ENCODE measurements at places on chromosomes 11 and 22. TPM values are rescaled to one million over a fixed set of nuclear protein-coding genes. Genes with fewer than 3 reads are reported as not detected.

DNA sequence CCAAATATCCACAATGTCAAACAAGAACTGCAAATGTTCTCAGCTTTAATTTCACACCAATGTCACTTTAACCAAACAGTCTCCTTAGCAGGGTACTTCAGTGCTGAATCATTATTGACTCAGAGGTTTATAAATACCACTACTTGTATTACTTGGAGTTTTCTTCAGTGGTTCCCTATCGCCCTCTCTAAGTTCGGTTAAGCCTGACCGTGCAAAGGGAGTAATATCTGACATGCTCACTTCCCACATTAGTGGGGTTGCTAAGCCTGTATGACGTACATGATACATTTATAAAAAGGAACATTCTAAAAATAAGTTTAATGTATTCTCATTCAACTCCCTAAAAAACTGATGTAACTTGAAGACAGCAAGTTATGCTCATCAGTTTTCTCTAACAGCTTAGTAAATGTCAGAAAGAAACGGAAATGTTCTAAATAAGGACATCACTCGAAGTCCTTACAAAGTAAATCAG is 93.1 kb upstream of the ZC3H12C start:
- no peak for DNase-seq

GRCh38 chr11:75571625-75572024 is 9.6 kb downstream of the SERPINH1 start:
- DNase-seq, result no peak

DNA sequence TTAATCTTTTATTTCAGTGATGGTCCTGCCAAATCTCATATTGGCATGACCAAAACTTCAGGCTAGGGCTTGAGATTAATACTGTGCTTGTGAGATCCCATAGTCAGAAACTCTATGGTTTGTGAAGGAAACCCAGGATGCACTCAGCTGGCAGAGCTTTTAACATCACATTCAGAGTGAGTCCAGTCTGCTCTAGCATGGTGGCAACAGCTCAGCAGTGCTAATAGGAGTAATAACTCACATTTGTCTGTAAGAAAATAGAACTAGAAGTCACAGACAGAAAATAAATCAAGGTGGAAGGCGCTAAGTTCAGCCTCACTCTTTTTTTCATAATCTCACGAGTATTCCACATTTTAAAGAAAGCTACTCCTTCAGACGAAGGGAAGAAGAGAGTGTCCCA is 549.3 kb upstream of the TENM4 start:
- DNase-seq, result no peak

- DNase-seq, result peak; percentile 67
These were observed 176.1 kb downstream of the IGLL1 start for GRCh38 chr22:23403720-23404688.

DNA sequence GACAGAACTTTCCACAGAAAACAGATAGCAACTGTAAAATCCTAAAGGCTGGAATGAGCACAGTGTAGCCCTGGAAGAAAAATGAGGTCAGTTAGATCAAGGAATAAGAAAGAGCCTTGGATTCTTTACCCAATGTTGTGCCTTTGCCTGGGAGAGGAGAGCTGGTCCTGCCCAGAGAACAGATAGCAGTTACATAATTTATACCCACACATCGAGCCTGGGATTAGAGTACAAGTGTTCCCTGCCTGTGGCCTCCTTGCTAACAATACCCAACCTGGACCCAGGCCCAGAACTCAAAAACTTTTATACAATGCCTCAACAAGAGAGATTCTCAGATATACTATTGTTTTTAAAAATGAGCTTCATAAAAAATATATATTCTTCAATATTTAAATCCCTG is 1998.4 kb downstream of the LRRC4C start:
- no peak for DNase-seq

GRCh38 chr22:19291580-19292457 is at the start of gene CLTCL1:
Gene CLTCL1, minus strand, starts transcription at chr22:19291719. Its CDS starts 78 bp downstream, at chr22:19291641.
- peak; percentile 92 for DNase-seq

DNA sequence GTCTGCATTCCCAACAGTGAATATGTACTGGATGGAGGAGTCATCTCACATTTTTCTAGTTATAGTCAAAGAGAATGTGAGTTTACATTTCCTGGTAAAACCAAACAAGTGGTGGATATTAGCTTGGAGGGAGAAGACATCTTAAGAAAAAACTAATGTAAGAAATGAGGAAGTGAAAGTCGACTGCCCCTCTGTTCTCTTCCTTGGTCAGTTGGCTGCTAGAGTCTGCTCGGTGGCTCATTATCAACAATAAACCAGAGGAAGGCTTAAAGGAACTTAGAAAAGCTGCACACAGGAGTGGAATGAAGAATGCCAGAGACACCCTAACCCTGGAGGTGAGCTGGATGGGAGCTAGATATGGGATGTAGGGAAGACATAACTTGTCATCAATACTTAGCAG is 5.8 kb downstream of the SLC22A9 start:
- no peak for DNase-seq

DNA sequence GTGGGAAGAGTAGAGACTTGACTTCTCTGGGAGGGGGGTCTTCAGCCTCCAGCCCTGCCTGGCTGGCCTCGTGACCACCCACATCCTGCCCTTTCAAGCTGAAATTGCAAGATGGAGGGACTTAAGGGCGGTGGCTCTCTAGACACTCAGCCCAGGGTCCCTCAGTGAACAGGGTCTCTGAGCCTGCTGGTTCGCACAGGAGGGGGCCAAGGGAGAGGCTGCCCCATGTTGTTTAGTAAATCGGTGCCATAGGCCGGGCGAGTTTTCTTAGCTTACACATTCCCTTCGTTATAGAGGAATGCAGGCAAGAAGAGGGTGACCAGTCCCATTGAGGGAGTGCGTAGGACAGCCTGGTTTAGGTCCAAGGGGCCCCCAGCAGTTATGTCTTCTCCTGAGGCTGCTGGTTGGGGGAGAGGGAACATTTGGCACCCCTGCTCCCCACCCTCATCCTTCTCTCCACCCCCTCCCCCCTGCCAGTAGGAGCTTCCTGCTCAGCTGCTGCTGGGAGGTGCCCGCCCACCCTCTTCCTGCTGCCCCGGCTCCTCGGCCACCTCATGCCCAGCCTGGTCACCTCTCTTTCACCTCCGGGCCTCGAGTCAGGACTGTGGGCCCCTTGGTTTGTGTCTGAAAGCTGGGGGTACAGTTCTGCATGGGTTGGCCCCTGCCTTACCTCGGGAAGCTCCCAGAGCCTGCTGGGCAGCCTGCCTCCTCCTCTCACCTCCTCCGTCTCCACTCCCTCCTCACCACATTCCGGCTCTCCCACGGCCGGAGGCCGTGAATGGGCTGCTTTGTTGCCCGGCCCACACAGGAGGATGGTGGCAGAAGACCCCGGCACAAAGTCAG is 3.9 kb downstream of the FRMD8 start:
- no peak for DNase-seq

DNA sequence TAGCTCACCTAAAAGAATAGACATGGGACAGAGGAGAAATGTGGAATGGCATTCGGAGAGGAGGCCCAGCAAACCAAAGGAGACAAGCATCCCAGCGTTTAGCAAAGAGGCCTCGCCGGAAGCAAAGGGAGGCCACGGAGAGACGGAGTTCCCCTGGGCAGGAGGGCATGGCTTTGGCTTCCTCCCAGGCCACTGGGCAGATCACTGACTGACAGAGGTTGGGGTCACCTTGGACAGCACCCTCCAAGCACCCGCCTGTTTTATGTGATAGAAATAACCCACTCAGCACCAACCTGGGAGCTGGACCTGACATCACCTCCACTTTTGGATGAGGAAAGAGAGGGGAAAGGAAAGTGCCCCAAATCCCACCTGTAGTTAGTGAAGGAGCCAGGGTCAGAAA is 434.1 kb downstream of the BRD1 start:
- DNase-seq, result no peak

DNA sequence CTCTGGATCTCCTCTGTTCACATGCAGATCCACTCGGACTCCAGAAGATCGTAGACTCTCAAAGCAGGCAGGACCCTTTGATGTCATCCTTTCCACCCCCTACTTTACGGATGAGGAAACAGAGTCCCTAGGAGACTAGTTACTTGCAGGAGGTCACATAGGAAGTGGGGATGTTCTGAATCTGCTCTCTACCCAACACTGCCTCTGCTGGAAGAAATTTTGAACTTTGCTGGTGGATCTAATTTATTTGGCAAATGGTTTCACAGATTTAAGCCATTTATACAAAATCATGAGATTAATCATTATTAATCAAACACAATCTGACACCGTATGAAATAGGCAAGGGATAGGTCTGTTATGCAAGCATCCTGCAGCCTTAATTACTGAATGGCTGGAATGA is 55.0 kb upstream of the USP47 start:
- DNase-seq, result no peak

DNA sequence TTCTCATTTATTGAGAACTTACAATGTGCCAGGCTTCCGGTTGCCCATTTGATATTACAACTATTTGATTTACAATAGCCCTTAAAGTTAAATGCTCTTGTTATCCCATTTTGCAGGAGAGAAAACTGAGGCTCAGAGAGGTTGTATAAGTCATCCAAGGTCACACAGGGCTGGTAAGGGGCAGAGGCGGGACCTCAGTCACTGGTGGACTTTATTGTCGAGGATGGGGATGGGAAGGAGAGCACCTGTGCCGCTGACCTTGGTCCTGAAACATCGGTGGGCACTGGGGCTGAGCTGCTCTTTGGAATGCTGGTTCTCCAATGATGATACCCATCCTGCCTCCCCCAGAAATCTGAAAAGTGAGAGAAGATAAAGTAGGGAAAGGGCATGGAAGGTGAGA is 265.4 kb downstream of the MIAT start:
- DNase-seq, result no peak

- DNase-seq, result no peak
These were observed 14.2 kb downstream of the PLEKHB1 start for GRCh38 chr11:73660497-73661034.

GRCh38 chr11:73306069-73306841 is 1.8 kb upstream of the ARHGEF17 start:
- DNase-seq, result no peak

GRCh38 chr11:70104419-70104818 is 26.3 kb downstream of the ANO1 start:
- no peak for DNase-seq

The CRACR2B gene
- total RNA-seq, result 114 TPM

The MYRF gene
- total RNA-seq, result 25.8 TPM

The ACRV1 gene
- total RNA-seq, result not detected

The MUC5AC gene
- not detected for total RNA-seq

The ZNF70 gene
- total RNA-seq, result 2.4 TPM

The DEFB131B gene
- not detected for total RNA-seq

The PDGFB gene
- 4.3 TPM for total RNA-seq

All from pancreas (tissue), 10 donors.